NCI-H774 (cell line): ENCODE measurements at places on chromosomes 1 and 21.

- no peak for DNase-seq
These were observed 44.9 kb upstream of the NTPCR start for GRCh38 chr1:232905331-232906034.

DNA sequence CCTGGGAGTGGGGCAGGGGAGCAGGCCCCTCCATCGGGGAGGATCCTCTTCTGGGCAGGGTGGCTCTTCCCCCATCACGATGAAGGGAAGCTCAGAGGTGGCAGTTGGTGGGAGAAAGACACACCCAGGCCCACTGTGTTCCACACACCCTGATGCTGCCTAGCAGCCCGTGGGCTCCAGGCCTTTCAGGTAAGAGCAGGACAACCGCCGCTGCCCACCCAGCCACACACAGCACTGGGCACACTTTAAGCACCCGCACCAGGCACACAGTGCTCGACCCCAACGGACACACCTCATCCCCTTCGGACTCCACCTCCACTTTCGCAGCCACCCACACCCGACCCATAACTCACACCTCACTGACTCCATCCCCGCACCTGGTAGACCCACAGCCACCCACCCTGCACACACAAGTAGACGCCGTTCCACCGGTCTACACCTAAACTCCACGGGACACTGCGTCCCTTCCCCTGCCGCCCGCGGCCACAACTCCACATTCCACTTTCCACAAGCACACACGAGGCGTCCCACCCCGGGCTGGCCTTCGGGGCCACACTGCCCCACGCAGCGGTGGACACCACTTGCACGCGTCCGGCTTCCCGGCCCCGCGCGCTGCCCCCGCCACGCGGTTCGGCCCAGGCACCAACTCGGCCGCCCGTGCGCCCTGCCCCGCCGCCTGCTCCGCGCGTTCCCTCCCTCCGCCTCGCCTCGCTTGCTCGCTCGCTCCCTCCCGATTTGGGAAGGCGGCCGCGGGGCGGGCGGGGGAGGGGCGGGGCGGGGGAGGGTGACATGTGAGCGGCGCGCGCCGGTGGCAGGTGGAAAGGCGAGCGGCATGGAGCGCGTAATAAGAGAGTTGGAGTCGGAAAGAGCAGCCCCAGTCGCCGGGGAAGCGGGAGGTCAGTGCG lies at the start of gene KCNQ4:
Gene KCNQ4, plus strand, starts transcription at position 787 of the 905 bp plus-strand sequence. CDS start 307 bp downstream, outside the sequence.
- peak; percentile 42 for DNase-seq

DNA sequence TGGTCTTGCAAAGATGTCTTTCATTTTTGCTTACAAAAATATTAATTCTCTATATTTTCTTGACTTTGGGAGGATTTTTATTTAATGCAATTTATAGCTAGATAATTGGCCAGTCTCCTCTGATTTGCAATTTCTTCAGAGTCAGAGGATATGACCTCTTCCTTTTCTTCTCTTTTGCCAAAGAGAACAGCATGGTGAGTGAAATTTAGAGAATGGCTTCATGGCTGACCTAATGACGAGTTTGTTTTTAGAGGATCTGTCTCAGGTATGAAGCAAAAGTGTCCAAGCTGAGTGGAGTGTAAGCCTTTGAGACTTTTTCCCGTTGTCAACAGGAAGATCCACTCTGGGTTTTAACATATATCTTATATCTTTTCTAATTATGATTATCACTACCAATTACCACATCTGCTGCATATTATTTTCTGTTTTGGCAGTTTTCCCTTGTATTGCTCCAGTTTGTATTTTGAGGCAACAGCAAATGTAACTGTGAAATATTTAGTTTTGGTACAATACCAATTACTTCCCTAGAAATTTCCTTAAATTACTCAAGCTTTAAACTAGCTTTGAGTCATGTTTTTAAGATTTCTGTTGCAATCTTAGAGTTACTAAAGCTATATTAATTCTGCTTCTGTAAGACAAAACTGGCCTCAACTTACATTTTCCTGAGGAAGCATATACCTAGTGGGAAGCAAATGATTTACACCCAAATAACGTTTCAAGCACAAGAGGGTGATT lies 332.8 kb upstream of the ZRANB2 start:
- DNase-seq, result no peak

DNA sequence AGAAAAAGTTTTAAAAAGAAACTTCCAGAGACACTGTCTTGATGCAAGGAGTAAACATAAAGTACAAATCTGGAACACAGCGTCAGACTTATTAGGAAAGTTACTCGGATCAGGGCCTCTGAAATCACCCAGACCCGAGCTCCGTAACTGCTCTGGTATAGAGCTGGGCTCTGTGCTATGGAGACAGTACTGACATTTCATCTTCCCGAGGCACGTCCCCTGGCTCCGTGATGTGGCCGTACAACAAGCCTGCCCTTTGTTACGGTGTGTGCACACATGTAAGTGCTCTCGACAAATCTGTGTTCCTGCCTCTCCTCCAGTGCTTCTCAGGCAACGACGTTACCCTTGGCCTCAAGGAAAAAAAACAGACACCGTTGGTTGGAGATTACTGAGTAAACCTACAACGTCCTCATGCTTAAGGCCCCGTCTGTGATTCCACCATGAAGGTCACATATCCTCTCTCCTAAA lies 107.0 kb upstream of the IRF2BP2 start:
- no peak for DNase-seq

- no peak for DNase-seq
These were observed 9.2 kb upstream of the UQCRHL start for GRCh38 chr1:15816674-15817073.
